ENCODE measurements at places on chromosomes 13 and 19.

DNA sequence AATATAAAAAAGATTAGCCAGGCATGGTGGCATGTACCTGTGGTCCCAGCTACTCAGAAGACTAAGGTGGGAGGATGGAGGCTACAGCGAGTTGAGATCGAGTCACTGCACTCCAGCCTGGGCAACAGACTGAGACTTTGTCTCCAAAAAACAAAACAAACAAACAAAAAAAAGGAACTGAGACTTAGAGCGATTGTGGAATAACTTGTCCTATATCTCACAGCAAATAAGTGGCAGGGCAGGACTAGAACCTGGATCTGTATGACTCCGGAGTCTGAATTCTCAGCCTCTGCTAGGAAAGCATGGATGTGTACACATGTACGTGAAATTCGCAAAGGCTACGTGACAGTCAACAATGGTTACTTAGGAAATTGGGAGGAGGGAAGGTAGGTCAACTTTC lies 20.1 kb downstream of the KRTDAP start:
- DNase-seq = no peak

GRCh38 chr19:8320564-8321066 lies 560 bp downstream of the NDUFA7 start:
- no peak for DNase-seq

- no peak for DNase-seq
Measured at GRCh38 chr19:13024951-13025697, 29.8 kb downstream of the NFIX start.

DNA sequence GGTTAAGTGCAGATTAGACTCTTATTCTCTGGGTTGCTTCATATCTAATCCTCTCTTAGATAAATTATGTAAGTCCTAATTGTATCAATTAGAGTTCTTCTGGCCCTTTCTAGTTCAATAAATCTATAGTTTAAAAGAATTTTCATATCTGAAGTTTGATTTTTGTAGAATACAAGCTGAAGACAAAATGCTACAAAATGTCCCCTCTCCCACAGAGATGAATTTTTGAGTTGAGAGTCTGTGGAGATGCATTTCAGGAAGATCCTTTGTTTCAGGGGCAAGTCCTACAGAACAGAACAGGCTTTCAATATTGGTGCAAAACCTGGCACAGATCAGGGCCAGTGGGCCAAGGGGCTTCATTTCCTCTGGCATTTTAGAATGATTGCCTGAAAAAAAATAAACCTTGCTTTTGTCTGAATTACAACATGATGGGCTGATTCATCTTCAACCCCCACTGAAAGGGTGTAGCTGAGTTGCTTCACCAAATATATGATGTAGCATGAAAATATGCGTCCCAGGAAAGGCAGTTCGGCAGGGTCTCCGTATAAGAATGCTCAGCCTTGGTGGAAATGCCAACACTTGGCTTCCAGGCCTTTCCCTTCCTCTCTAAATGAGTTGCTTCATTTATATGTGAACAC lies 6.4 kb upstream of the IPO5 start:
- no peak for DNase-seq

GRCh38 chr13:58343076-58343475 lies 711.5 kb downstream of the PCDH17 start:
- DNase-seq = no peak

DNA sequence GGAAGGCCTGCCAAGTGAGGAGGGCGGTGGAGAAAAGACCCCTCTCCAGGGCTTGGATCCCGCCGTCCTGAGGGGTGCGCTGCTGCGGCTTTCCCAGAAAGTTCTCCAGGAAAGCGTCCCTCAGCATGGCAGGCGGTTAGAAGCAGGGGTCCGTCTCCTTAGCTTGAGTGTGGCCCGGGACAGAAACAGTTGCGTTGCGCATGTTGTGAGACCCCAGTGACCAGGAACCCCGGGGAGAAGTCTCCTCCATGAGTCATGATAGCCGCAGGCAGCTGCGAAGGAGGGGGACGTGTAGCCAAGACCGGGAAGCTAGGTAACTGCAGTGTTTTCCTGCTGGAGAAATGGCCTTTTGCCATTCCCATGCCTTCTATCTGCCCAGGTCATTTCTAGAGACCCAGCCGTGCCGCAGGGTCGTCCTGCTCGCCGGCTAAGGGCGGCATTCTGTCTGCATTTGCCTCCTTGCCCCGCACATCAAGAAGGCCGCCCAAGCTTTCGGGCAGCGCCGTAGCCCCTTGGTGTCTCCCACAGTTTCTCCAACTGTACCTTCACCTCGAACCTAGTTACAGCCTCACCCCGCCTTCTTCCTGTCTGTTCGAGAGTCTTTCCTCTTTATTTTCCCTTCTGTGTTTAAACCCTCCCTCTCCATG lies 64.3 kb downstream of the TM9SF2 start:
- DNase-seq = no peak

DNA sequence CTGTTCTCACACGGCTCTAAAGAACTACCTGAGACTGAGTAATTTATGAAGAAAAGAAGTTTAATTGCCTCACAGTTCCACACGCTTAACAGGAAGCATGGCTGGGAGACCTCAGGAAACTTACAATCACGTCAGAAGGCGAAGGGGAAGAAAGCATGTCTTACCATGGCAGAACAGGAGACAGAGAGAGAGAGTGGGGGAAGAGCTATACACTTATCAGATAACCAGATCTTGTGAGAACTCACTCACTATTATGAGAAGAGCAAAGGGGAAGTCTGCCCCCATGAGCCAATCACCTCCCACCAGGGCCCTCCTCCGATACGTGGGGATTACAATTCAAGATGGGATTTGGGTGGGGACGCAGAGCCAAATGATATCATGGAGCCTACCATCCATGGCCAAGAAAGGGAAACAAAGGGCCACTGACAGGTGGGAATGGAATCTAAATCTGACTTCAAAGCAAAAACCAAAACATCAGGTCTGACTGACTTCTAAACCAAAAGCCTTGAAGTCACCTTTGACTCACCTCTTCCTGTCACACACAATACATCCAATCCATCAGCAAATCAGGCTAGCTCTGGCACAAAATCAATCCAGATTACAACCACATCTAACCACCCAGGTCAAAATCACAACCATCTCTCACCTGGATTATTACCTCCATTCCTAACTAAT lies 189.7 kb downstream of the ENOX1 start:
- DNase-seq = peak; percentile 6

GRCh38 chr19:1274852-1275259 lies 474 bp upstream of the FAM174C start:
- DNase-seq = no peak

DNA sequence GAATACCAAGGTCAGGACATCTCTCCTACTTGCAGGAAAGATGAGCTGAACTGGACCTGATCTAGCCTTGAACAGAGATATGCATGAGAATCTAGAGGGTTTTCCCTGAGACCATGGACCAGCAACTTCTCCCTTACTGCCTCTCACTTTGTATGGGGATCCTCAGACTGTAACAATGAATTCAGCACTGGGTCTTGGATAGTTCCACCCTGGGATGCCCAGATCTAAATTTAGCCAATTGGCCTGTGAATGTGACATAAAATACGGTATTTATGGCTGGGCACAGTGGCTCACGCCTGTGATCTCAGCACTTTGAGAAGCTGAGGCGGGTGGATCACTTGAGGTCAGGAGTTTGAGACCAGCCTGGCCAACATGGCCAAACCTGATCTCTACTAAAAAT lies 15.3 kb upstream of the LILRA2 start:
- DNase-seq = no peak

GRCh38 chr19:6744381-6745301 lies 5.2 kb downstream of the TRIP10 start:
- DNase-seq = no peak

DNA sequence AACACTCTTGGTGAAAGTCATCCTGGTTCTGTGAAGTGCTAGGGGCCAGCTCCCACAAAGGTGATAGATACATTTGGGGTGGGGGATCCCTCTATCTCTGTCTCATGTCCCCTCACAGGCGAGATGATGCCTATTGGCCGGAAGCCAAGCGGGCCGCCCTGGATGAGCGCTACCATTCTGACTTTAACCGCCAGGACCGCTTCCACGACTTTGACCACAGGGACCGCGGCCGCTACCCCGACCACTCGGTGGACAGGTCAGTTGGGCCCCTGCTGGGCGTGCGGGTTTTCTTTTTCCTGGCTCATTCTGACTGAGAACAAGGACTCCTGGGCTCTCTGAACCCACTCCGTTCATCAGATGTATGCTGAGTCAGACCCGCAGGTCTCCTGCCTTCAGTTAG lies 16.4 kb downstream of the MICOS13 start:
- no peak for DNase-seq

DNA sequence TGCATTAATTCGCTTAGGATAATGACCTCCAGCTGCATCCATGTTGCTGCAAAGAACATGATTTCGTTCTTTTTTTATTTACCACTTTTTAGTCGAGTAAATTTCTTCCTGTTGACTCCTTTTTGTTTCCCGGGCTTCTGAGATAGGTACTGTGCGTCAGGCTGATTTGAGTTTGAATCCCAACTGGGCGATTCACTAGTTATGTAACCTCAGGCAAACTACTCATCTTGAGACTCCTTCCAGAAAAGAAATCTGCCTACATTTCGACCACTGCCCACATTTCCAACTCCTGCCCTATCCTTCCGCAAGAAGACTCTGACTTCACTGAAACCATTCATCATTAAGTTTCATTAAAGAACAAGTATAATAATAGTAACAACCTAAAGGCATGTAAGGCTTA lies 8.2 kb downstream of the SCEL start:
- no peak for DNase-seq

DNA sequence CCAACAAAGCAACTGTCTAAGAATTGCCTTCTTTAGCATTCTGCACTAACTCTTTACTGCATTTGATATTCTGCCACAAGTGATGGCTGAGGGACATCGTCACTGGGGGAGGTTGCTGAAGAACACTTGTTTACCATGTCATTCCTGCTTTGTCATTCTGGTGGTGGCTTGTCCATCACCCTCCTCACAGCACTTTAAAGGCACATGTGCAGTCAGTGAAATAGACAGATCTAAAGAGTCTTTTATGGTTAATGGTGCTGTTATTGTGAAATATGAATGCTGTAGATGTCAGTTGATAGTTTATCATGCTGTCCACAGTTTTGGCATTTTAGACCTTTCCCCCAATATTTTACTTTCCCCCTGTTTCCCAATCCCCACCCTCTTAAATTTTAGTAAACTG lies 120.9 kb upstream of the TSC22D1 start:
- no peak for DNase-seq

- no peak for DNase-seq
Measured at GRCh38 chr19:8023371-8023770, 17.9 kb upstream of the ELAVL1 start.

- DNase-seq = no peak
Measured at GRCh38 chr19:4737955-4738600, 14.4 kb upstream of the DPP9 start.

- DNase-seq = no peak
Measured at GRCh38 chr19:6416658-6417405, 7.8 kb downstream of the KHSRP start.

GRCh38 chr13:40564342-40565001 lies 102.0 kb downstream of the FOXO1 start:
- no peak for DNase-seq

- no peak for DNase-seq
Measured at GRCh38 chr13:110629735-110630134, 14.4 kb downstream of the NAXD start.

DNA sequence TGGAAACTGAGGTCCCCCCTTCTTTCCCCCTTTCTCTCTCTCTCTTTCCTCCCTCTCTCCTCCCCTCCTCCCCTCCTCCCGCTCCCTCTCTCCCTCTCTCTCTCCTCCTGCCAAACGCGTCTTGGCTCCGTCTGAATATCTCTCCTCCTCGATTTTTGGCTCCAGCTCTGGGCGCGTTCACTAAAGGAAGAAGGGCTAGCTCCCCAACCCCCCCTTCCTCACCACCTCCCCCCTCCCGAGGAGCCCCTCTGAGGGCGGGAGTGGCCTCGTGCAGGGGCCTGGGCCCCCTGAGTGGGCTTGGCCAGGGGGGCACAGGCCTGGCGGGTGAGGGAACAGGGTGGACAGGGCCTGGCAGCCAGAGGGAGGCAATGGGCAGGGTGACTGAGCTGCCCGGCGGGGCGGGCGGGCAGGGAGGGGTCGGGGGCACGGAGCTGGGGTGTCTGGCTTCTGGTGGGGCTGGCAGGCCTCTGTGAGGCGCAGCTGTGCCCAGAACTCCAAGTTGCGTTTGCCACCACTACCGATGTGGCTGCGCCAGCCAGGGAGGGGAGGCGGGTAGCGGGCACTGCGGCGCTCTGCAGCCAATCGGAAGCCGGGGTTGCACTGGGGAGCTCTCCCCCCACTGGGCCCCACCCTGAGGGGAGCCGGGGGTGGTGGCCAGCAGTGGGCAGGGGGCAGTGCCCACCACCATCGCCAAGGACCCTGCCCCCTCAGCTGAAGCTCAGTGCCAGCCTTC lies 7.1 kb downstream of the NFIX start:
- DNase-seq = no peak

GRCh38 chr19:53511933-53512374 lies 26.0 kb upstream of the ZNF331 start:
- DNase-seq = peak; percentile 43

- no peak for DNase-seq
Measured at GRCh38 chr13:28918030-28918429, 97.9 kb downstream of the MTUS2 start.

GRCh38 chr19:29622166-29623070 lies 16.3 kb downstream of the POP4 start:
- no peak for DNase-seq

GRCh38 chr19:51156710-51157109 lies 14.6 kb downstream of the SIGLEC7 start:
- no peak for DNase-seq

DNA sequence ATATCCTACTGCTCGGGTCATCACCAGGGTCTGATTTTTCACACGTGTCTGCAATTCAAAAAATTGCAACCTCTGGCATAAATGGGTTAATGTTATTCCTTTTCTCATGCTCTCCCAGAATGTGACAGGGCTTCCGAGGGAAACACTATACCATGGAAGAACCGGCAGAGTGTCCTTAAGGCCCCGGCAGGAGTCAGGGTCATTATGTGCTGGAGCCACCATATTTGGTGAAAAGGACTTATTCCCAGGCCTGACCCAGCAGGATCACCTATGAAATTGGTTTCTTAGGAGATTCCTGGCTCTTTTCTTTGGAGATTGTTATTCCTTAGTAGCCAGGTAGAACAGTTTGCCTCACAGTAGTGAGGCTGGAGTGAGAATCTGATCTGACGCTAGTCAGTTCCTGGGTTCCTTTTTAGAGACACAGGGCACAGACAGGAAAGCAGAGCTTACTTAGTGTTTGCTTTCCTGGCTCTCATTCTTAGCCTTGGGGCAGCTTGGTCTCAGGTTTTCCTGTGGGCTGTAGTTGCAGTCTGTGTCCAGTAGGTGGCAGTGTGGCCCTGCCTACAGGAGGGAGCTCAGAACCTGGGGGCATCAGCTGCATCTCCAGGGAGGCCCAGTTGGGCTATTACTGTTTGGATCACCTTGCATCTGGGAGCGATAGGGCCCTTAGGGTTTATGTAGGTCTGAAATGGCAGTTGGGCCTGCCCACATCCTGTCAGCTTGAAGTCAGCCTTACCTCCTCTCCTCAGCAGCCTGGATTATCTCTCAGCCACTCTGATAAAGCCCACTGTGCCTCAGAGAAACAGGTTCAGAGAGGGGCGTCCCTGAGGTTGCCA lies 12.4 kb downstream of the SNRNP70 start:
- no peak for DNase-seq
